ENCODE measurements at places on chromosomes 4 and X. TPM values are rescaled to one million over a fixed set of nuclear protein-coding genes. Genes with fewer than 3 reads are reported as not detected.

GYPE gene
- total RNA-seq: 0.22 TPM

WAS gene
- total RNA-seq: 105 TPM

FRMPD4 gene
- total RNA-seq: not detected

RAPGEF2 gene
- total RNA-seq: 19.1 TPM

GAGE10 gene
- total RNA-seq: not detected

ADH1B gene
- total RNA-seq: not detected

CXXC4 gene
- total RNA-seq: not detected

ATP2B3 gene
- total RNA-seq: 0.05 TPM

PNPLA4 gene
- total RNA-seq: 4.3 TPM

CFP gene
- total RNA-seq: 43.9 TPM

MAGEC3 gene
- not detected for total RNA-seq

SRPK3 gene
- total RNA-seq: not detected

NCAPG gene
- 46.9 TPM for total RNA-seq

STARD8 gene
- total RNA-seq: 2.9 TPM

SCML2 gene
- 0.96 TPM for total RNA-seq

HTN1 gene
- not detected for total RNA-seq

WDR44 gene
- 12.0 TPM for total RNA-seq

TEX13D gene
- not detected for total RNA-seq

RNF175 gene
- not detected for total RNA-seq

RIPPLY1 gene
- total RNA-seq: not detected

NSG1 gene
- total RNA-seq: 1.6 TPM

PRDM5 gene
- total RNA-seq: 0.54 TPM

RRAGB gene
- total RNA-seq: 12.5 TPM

SLC10A7 gene
- 16.9 TPM for total RNA-seq

BEX3 gene
- total RNA-seq: 66.0 TPM

IQCM gene
- total RNA-seq: not detected

PIM2 gene
- 321 TPM for total RNA-seq

STIM2 gene
- total RNA-seq: 67.0 TPM

HSFX4 gene
- not detected for total RNA-seq

OPHN1 gene
- total RNA-seq: 0.08 TPM

AMER1 gene
- 6.6 TPM for total RNA-seq

SPACA5 gene
- not detected for total RNA-seq

RAB41 gene
- total RNA-seq: not detected

MAGEA2 gene
- not detected for total RNA-seq

PHKA2 gene
- 52.0 TPM for total RNA-seq

EDNRA gene
- total RNA-seq: not detected

GAGE13 gene
- total RNA-seq: not detected

METAP1 gene
- total RNA-seq: 39.1 TPM

GABRQ gene
- total RNA-seq: not detected

Measured in naive thymus-derived CD4-positive, alpha-beta T cell (primary cell).